ENCODE measurements at places on chromosomes 5 and 9.

- no peak for DNase-seq
Observed at GRCh38 chr9:2210201-2210600, 195.1 kb downstream of the SMARCA2 start.

GRCh38 chr5:145975361-145976066 lies 39.1 kb downstream of the SH3RF2 start:
- peak; percentile 65 for DNase-seq

- DNase-seq = no peak
Observed at GRCh38 chr5:116216246-116216645, 131.4 kb downstream of the COMMD10 start.

DNA sequence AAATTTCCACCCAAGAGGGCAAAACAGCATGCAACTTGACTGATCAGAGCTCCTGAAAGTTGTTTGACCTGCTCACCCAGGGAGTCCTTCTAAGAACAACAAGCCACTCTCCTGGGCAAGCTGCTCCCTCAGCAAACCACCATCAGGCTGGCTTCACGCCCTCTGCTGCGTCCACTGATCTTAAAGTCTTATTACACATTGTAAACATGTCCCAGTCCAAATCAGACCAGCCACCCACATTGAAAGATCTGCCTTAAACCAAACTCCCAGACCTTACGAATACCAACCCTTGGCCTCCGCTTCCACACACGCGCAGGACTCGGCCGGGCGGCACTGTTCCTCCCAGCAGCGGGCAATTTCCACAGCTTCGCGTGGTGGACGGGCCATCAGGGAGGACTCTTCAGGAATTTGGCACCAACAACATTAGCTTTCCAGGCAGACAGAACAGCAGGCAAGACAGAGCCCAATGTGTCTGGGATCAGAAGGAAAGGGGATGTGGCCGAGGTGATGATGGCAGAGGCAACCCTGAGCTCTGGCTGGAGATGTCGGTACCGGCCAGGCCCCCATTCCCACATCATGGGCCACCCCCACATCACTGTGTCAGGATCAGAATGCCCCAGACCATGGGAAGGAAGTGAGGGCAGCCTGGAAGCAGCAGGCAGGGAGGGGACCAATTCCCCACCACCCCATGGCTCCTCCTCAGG lies 56.8 kb downstream of the SEMA4D start:
- DNase-seq = no peak

DNA sequence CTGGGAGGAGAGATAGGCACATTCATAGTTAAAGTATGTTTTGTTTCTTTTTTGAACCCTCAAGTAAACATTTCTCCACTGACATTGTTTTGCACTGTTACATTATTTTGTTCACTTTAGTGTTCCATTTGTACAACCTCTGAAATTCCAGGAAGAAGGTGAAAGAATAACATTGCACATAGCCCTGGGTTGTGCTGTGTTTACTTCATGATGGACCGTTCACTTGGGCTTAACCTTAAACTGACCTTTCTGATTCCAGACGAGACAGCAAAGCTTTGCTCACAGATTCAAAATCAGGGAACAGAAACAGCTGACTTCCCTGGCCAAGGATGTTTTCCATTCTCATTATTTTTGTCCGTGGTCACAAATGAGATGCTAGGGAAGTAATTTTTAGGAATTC lies 42.8 kb upstream of the GDNF start:
- DNase-seq = no peak

DNA sequence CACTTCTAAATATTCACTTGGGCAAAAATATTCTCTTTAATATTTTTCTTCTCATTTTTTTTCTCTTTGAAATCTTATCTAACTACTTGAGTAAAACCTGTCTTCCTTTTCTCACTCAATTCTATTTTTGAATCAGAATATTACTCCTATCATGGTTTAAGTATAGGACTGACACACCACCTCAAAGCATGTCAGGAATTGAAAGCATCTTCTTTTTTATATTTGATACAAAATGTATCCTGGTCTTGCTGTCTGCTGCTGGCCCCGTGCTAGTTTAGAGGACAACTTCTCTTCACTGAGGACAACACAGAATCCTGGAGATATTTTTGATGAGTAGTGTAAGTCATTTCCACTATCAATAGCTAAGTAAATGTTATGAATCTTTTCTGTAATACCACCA lies 383.6 kb downstream of the GADD45G start:
- no peak for DNase-seq

- no peak for DNase-seq
Observed at GRCh38 chr9:121282277-121283079, 14.5 kb downstream of the GSN start.

- no peak for DNase-seq
Observed at GRCh38 chr9:69981686-69982445, 61.8 kb upstream of the MAMDC2 start.

GRCh38 chr5:173290477-173291131 lies 37.6 kb downstream of the STC2 start:
- DNase-seq = no peak

DNA sequence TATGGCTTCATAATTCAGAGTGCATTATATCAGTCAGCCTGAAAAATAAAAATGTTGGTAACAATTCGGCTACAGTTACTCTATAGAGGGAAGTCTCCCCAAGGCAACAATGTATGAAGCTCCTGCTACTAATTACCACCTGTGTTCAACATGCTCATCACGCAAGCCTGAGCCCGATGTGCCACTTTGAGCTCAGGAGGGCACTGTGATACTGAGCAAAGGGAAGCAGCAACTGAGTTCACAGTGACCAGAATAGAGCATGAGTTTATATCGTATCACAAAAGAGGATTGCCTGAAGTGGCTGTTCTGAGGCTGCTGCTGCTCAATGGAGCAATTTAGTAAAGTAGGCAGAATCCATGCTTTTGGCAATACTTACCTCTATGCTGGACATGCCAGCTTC lies 202.0 kb upstream of the HAPLN1 start:
- no peak for DNase-seq

GRCh38 chr5:68041293-68041692 lies 174.3 kb upstream of the PIK3R1 start:
- no peak for DNase-seq

DNA sequence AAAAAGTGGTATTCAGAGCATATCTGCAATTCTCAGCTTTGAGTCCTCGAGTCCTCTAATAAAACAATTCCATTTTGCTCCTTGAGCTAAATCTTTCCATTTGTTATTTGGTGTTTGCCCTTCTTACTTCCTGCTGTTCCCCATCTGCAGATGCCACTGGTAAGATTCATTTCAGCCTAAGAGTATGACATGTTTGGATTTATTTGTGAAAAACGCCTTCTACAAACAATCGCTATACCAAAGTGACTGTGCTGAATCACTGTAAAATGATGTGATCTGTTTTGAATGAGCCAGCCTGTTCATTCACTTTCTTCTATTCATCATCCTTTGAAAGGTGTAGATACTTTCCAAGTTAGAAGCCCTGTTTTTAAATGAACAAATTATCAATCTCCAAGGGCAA lies 27.7 kb downstream of the KCTD16 start:
- no peak for DNase-seq

DNA sequence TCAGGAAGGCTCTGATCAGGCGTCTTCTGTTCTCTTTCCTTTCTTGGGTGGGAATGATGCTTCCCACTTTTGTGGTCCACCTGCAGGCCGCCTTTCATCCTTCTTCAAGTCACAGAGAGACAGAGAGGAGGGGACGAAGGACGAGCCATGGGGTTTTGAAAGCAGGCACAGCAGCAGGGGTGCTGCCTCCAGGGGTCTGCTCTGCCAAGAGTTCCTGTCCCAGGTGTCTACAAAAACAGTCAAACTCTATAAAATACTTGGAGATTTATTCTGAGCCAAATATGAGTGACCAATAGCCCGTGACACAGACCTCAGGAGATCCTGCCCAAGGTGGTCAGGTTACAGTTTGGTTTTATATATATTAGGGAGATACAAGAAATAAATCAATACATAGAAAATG lies 34.5 kb upstream of the LCP2 start:
- DNase-seq = no peak

DNA sequence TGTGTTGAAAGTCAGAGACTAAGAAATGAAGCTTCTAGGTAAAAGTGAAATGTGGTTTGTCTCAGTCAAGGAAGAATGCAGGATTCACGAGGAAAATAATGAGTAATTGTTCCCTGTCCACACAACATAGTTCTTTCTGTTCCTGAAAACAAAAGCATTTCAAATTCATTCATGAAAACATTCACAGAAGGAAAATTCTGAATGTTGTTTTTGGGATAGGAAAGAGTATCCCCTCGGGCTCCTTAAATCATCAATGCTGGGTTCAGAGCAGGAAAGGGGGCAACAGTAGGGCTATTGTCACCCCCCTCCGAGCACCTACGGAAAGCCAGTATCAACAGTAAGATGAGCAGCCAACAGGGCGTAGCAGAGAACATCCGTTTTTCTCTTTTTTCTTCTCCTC lies 769.9 kb upstream of the ADAMTS16 start:
- no peak for DNase-seq

DNA sequence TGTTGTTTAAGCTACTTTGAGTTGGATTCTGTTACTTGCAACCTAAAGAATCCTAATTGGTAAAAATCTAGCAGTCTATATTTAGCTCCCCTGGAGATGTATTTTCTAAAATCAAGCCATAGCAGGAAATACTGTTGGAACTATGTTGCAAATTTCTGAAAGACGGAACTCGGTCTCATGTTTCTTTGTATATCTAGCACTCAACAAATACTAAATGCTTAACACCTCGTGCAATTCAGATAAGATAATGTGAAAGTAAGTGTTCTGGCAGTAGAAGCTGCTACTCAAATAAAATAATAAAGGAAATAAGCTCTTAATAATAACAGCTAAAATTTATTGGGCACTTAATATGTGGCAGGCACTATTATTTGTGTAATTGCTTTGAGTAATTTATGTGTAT lies 10.9 kb upstream of the PRELID2 start:
- DNase-seq = no peak

GRCh38 chr5:65876496-65876895 lies 49.9 kb upstream of the ERBIN start:
- DNase-seq = no peak

DNA sequence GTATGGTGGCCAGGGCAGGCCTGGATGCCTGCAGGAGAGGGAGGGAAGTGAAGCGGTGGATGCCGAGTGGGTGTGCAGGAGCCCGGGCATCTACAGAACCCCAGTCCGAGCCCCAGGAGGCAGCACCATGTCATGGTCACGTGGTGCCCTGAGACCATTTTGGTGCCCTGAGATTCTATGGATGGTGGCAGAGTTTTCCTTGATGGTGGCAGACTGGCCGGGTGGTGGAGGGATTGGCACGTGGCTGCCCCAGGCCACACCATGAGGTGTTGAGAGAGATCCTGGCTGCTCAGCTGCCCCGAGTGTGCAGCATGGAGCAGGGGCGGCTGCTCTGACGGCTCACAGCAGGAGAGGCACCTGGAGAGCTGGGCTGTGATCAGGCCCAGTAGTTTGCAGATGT lies 52.3 kb downstream of the SYK start:
- no peak for DNase-seq

- DNase-seq = no peak
Observed at GRCh38 chr5:4563400-4563799, 576.7 kb upstream of the ADAMTS16 start.

DNA sequence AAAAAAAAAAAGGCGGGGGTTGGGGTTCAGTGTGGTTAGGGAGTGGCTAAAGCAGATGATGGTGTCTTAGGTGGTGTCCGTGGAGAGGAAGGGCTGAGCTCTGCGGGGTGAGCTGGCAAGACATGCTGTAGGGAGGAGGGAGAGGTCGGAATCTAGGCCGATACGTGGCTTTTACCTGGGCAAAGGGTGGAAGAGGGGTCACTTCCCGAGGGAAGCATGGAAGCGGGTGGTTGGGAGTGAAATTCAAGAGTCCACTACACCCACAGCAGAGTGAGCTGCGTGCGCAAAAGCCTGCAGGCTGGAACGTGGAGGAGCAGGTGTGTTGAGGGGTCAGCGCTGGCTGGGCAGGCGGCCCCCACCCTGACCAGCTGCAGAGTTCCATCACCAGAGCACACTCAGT lies 17.8 kb downstream of the TBC1D9B start:
- no peak for DNase-seq

DNA sequence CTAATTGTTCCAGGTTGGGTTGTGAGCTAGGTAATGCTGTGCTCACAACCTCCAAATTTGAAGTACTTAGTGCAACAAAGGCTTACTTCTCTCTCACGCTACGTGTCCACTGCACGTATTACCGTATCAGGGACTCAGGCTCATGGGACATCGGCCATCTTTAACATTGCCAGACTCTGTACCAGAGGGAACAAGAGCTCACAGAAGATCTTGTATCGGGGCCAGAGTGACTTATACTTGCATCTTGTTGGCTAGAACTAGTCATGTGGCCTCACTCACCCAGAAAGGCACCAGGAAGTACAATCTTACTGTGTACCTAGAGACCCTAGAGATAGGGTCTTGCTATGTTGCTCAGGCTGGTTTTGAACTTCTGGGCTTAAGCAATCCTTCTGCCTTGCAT lies 81.1 kb upstream of the KLF9 start:
- no peak for DNase-seq

DNA sequence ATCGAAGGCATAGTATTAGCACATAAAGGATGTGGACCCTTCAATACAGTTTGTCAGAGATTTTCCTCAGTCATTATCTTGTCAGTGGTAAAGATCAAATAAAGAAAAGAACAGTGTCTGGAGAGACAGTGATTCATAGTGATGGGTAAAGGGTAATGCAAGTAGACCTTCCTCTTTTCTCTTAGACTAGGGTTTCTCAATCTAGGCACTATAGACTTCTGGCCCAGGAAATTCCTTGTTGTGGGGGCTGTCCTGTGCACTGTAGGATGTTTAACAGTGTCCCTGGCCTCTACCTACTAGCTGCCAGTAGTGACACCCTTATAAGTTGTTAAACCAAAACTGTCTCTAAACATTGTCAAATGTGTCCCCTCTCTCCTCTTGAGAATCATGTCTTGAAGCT lies 6.9 kb downstream of the CAMK4 start:
- no peak for DNase-seq

DNA sequence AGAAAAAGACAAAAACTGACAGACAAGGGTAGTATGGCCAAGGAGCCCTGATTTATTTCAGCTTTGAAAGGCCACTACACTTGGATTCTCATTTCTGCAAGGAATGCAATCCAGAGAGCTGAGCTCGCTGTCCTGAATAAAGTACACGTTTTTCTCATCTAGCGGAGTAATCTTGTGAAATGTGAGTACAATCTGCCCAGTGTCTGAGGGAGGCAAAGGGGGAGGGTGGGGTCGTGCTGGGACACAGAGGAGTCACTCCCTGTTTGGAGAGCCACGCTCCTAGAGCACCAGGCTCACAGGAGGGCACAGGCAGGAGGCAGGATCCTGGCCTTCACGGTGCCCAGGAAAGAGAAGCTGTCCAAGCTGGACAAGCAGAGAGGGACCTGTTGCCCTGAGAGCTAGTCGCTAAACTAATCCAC lies 51.0 kb upstream of the IFNK start:
- DNase-seq = no peak

GRCh38 chr5:78280261-78280660 lies 14.2 kb downstream of the AP3B1 start:
- no peak for DNase-seq

Measured in amniotic stem cell (primary cell).